SJSA1 (cell line): ENCODE measurements at places on chromosomes 16 and 17. TPM values are rescaled to one million over a fixed set of nuclear protein-coding genes. Genes with fewer than 3 reads are reported as not detected.

DNA sequence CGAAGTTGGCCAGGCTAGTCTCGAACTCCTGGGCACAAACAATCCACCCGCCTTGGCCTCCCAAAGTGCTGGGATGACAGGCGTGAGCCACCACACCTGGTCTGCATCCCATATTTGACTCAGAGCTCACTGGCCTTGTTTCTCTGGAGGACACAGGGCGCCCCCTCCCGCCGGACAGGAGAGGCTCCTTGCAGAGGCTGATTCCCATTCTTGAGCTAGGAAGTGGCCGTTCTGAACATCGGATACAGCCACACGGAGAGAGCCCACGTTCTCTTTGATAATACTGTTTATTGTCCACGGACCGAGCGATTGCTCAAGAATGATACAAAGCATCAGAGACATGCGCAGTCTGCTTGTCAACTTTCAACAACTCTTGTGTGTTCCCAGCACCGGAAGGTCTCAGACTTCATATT, 12.1 kb upstream of the USP36 start:
- no peak for DNase-seq

Gene MARVELD3
- not detected in 2 replicates for total RNA-seq

DNA sequence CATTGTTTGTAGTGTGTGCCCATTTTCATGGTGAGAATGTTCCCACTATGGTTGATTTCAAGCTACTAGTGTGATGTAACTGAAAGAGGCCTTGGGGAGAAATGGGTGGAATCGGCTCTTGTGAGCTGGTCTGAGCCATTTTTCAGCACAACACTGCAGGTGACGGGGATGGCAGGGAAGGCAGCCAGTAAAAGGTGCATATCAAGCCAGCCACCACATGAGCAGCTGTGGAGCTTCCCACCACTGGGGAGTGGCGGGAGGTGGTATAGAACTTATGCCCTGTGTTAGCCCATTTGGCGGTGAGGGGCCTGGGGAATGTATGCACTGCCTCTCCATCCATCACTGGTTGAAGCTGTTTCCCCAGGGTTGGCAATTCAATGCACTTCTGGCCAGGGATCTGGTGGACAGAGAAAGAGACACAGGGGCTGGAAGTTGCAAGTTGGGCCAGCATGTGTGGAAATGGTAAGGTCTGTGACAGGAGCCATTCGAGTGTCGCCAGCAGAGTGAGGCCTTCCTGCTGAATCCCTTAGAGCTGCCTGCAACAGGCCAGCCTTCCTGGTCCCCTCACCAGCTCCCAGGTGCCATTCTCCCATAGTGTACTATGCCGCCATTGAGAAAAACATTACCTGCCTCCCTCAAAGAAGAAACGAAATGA, 31.7 kb upstream of the BRD7 start:
- DNase-seq = no peak

GRCh38 chr17:17414341-17414805, 62.4 kb upstream of the MED9 start:
- peak; percentile 63 for DNase-seq

Gene TMC7
- total RNA-seq = 0.22 and 0.84 TPM in 2 replicates

Gene SHBG
- not detected in 2 replicates for total RNA-seq

DNA sequence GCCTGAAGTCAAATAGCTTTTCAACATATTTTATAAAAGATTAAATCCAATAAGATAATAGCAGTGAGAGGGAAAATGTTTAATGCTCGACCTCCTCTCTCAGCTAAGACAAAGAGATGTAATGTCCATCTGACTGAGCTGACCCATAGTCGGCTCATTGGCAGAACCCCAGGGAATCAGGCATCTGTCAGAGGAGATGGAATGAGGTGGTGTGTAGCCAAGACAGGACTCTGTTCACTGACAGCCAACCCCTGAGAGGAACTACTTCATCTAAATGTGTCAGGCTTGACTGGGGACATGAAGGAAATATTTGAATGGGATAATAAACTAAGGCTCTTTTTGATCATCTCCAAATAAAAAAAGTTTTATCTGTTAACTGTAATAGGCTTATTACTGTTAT, 188.0 kb downstream of the CDH11 start:
- no peak for DNase-seq

- DNase-seq = no peak
Measured at GRCh38 chr16:30934827-30935557, 11.6 kb downstream of the FBXL19 start.

Gene TNFRSF13B
- total RNA-seq = not detected in 2 replicates

- no peak for DNase-seq
Measured at GRCh38 chr16:68290450-68290849, 20.3 kb downstream of the SLC7A6OS start.

Gene GRAPL
- total RNA-seq = not detected in 2 replicates

- no peak for DNase-seq
Measured at GRCh38 chr17:67449845-67450755, 73.0 kb downstream of the PITPNC1 start.

- no peak for DNase-seq
Measured at GRCh38 chr17:204427-205147, 23.1 kb upstream of the DOC2B start.

DNA sequence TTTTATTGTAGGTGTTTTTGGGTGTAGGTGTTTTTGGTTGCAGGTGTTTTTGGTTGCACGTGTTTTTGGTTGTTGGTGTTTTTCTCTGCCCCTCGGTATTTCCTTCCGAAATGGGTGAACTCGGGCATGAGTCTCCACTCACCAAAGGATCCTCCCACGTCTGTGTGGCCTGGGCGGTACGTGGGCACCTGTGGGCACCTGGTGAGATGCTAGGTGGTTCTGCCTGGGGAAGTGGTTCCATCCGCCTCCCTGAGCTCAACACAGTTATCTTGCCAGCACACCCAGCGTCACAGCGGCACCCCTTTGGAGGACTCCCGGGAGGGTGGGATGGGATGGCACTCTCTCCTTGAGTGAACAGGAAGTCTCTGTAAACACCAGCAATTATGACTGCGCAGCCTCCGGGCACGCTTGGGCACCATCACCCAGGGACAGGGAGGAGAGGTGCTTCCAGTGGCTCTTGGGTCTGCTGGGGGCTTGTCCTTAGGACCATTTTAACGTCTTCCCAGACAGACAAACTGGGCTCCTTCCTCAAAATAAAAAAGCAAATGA, 29.8 kb downstream of the COX4I1 start:
- DNase-seq = no peak

DNA sequence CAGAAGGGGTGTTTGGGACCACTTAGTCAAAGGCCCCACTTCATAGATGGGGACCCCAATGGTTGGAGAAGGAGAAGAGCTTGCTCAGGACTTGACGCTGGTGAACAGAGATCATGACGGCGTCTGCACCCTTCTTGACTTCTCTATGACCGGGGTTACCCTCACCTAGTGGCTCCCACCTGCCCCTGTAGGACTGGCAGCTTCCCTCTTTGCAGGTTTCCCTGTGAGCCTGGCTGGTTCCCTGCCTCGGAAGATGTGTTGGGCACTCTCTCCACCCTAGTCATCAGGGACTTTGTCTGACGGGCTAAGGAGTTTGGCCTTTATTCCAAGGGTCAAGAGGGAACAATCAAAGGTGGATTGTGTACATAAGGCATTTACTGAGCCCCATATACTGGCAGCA, 22.7 kb downstream of the TBX4 start:
- DNase-seq = no peak
